ENCODE measurements at places on chromosomes 11 and 22.

DNA sequence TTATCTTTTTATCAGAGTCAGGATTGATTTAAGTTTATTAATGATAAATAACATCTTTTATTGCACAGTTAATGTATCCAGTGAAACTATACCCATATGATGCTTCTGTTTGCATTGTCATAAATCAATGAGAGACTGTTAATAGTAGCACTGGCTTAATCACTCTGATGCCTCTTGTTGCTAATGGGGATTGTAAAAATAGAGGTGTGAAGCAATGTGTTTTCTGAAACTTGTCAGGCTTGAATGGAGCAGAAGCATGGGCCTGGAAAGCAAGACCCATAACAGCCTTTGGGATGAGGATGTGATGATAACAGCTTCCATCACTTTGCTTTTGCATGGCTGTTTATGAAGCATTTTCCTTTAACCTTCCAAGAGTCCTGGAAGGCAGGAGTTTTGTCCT, 319.7 kb downstream of the DDX10 start:
- DNase-seq = no peak

- DNase-seq = no peak
Measured at GRCh38 chr22:33553493-33553892, 366.8 kb downstream of the LARGE1 start.

DNA sequence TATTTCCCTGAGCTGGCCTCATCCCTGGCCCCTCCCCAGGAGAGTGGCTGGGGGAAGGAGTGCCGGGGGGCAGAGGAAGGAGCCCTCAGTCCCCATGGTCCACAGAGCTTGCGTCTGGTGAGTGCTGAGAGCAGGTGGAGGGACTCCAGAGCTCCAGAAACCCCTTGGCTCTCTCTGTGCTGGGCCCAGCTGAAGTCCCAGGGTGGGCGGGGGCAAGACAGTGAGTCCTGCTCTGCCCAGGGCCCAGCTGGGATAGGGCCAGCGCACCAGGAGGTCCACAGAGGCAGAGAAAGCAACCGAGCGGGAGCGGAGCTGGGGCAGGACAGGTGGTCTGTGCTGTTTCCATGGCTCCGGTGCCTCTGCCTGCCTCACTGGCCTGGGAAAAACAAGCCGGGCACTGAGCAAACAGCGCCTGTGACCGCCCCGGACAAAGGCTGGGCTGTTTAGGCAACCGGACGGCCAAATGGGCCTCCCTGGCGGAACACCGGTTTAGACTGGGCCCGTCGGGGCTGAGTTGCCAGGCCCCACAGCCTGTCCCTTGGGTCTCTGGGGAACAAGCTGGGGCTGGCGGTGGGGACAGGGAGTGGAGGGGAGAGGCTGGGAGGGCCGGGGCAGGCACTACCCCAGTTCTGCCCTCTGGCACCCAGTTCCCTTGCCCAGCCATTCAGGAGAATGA, 34.1 kb upstream of the WNT7B start:
- no peak for DNase-seq

DNA sequence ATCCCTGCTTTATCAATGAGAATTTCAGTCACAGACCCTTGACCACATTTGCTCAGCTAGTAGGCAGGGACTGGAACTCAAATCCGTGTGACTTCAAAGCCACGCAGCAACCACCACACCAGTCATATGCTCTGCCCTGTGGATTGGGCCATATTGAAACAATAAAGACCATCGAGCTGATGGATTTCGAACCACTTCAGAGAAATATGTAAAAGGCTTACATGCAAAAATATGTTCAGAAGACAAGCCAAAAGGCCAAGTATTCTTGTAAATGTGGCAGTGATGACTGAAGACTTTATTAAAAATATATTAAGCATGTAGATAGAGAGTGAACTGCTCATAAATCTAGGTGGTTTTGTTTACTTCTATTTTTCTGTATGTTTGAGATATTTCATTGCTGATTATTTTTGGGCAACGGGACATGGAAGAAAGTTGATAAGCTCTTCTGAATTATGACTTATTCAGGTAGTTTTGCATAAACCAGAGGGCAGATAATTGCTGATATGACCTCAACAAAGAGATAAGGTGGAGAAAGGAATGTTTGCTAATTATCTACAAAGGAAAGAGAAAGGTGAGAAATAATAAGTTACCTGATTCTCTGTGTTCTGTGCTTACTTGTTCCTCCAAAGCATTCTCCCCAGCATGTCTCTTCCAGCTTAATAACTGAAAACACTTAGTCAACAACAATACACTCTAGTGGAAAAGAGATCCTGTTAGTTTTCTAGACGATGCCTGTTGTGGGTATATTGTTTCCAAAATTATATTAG, 99.4 kb downstream of the PDHX start:
- DNase-seq = no peak

DNA sequence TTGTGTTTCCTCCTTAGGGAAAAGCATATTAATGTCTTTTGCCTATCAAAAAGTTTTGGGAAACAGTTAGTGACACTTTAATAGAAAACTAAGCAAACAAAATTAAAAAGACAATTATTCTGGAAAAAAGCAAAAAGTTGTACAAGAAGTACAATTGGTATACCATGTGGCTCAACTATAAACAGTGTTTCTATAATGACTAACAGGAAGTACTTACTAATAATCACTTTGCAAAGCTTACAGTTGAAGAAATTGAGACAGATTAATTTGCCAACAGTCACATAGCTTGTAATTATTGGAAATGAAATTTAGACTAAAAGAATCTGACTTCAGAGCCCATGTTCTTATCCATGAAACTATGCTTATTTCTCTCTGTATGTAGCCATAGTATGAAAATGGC, 24.7 kb downstream of the PPME1 start:
- DNase-seq = no peak

DNA sequence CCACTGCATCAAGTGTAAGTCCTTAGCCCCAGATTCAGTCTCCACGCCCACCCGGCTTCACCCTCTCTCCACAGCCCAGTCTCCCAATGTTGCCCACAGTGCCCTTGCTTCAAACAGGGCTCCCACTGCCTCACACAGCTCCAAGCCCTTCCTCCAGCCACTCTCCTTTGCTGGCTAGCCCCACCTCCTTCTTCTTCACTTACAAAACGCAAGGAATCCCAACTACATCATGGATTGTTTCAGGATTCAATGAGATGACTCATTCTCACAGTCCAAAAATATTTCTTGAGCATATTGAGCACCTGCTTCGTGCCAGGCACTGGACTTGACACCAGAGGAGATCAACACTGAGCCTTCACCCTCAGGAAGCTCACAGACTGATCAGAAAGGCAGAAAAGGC, 533.5 kb downstream of the BUD13 start:
- DNase-seq = no peak
